ENCODE measurements at places on chromosomes 2 and 18.
A peak's percentile ranks its signal among the peaks of the same experiment; 100 is the strongest.

- no peak for DNase-seq
Measured at GRCh38 chr2:46815121-46815802, 100.3 kb downstream of the MCFD2 start.

DNA sequence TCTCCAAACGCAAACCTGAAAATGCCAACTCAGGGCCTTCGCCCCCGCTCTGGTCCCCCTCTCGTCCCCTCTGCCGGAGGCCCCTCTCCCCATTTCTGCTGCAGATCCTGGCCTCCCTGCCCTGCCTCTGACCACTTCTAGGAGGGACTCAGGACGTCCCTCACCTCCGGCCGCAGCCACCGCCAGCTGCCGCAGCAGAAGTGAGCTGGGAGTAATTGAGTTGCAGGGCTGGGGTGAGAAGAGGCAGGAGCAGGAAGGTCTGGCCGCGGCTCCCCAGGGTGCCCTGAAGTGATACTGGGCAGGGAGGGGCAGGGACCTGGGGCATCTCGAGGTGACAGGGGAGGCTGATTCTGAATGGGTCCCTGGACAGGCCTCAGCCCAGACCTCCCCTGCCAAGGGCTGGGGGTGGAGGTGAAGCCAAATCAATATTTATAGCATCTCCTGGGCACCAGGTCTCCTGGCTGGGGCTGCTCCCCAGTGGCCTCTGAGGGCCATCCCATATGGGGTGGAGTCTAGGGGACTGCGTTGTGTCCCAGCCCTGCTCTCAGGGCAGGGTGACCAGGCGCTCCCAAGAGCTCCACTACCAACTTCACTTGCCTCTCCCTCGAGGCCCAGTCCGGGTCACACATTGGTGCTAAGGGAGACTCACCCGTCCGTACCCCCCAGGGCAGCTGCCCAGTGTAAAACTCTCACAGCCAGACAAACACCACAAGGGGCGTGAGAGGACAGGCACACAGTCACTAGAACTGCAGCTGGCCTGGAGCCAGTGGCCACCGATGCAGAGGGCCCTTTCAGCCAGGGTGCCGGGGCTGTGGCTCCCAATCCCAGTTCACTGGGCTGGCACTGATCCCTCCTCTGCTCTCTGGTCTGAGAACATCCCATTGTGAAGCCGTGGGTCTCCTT lies 33.0 kb downstream of the KCNIP3 start:
- DNase-seq, result no peak

- DNase-seq, result no peak
Measured at GRCh38 chr18:12308386-12309100, 502 bp downstream of the TUBB6 start.

DNA sequence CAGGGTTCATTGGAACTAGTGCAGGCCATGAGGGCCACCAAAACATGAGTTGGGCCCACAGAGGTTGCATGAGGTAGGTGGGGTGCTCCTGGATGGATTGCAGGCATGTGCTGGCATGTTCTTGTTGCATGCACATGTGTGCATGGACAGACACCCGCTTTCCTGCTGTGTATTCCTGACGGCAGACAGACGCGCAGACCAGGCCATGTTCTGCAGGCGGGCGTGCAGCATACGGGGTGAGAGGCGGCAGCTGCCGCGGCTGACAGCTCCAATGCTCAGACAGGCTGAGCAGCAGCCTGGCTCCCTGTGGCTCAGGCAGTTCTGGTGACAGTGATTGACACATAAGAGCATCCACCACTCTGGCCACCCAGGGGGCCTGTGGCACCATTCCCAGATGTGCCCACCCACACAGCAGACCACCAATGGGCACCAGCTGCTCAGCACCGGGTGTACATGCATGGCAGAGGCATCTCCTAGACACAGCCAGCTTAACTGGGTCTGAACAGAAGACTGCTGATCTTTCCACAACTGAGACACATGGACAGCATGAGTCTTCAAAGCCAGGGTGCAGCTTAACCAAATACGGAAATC lies 21.2 kb downstream of the HS1BP3 start:
- DNase-seq, result no peak

DNA sequence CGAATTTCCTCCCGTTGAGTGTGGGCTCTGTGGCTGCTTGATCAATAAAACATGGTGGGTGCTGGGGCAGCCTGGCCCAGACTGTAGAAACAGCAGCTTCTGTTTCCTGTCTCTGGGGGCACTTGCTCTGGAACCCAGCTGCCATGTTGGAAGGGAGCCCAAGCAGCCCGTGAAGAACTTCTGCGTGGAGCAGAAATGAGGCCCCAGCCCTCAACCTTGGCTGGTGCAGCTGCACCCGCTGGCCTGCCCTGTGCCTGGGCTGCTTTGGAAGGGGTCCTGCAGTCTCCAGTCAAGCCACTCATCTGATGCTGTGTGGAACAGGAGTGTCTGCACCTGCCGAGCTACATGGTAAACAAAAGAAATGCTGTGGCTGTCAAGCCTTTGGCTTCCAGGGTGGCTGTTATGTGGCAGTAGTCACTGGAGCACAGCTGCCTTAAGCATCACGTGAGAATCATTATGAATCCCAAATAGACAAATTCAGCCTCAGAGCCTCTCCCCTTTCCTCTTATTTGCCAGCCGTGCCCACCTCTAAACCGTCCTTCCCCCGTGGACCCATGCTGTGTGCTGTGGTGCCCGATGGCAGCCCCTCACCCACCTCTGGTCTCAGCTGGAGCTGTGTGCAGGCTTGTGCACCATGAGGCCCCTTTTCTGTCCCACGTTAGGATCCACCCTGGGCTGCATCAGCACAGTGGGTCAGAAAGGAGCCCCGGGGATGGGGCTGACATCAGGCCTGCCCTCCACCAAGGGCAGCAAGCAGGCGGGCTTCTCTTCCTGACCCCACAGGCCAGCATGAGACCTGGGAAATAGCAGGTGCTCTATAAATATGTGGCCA lies 134.0 kb upstream of the HDAC4 start:
- no peak for DNase-seq

- no peak for DNase-seq
Measured at GRCh38 chr2:116979916-116980764, 834.4 kb upstream of the DDX18 start.

GRCh38 chr18:3450012-3450798 lies at the start of gene TGIF1:
TSS of gene TGIF1 (plus strand) at chr18:3450172. CDS start at chr18:3450490, 318 bp downstream.
- DNase-seq, result peak; percentile 77

DNA sequence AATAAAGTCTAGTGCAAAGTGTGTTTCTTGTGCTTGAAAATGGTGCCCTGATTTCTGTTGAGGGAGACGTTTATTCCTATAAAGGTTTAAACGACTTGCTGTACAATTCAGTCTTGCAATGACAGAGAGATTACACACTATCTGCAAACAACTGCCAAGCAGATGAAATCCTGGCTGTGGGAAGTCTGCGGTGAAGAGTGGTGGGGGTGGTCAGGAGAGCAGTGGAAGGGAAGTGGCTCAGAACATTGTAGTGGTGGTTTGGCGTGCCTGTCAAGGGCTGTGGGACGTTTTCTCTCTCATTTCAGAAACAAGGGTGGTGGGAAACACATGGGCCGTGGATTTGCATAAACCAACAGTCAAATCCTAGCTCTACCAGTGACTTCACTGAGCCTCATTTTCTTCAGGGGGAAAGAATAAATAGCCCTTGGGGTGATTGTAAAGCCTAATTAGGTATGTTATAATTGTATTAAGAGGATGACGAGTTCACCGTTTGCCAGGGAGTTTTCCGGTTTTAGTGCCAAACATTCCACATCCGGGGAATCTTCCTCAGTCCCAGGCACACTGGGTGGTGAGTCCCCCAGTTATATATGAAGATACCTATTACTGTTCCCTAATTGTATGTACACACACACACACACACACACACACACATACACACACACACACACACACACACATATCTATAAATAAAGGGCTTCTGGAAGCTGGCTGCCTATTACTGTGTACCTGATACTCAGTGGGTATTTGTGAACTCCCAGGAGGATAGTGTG lies 115.0 kb downstream of the SPTBN1 start:
- DNase-seq, result peak; percentile 66

- peak; percentile 28 for DNase-seq
Measured at GRCh38 chr2:1055014-1055595, 104.5 kb downstream of the SNTG2 start.

DNA sequence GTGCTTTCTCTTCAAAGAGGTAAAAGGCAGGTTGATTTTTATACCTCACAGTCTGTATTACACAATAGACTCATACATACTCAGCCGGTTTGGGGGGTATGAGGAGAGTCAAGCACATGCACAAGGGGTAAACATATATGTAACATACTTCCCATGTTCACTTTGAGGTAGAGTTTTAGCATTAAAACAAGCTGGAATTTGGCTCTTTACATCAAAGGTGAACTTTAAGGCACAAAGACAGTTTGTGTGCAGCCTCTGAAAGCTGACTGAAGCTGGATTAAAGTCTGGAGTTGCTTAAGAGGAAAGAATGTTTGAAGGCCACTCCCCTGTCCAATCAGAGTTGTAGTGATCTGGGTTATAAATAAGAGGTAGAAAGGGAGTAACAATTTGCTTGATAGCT lies 282.0 kb downstream of the DPP10 start:
- no peak for DNase-seq

GRCh38 chr18:57230861-57231585 lies 84.1 kb downstream of the BOD1L2 start:
- DNase-seq, result no peak

DNA sequence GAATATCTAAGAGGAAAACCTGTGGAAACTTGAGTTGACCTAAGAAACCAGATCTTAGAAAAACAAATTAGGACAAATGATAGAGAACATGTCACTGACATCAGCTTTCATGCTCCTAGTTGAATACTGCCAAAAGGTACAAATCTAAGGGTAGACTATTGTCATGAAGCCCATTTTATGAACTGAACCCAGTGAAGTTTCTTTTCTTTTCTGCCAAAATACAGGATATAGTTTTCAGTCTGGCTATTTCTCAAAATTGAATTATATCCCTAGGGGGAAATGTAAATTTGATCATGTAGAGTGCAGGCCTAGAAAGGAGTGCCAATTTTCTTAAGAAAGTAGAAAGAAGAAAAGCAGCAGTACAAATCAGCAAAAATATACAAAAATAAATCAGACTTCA lies 46.6 kb downstream of the FSIP2 start:
- no peak for DNase-seq

DNA sequence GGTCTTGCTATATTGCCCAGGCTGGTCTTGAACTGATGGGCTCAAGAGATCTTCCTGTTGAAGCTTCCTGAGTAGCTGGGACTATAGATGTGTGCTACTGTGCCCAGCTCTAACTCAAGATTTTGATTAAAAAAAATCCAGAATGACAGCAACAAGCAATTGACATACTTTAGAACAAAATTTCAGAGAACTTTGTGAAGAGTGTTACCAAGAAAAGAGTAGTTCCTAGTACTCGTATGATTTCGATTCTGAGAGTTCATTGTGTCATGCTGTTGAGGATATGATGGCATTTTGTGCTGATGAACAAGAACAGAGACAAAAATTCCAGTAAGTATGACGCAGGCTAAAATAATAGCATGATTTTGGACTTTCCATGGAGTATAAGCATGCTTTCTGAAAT lies 90.2 kb upstream of the TWSG1 start:
- DNase-seq, result no peak

DNA sequence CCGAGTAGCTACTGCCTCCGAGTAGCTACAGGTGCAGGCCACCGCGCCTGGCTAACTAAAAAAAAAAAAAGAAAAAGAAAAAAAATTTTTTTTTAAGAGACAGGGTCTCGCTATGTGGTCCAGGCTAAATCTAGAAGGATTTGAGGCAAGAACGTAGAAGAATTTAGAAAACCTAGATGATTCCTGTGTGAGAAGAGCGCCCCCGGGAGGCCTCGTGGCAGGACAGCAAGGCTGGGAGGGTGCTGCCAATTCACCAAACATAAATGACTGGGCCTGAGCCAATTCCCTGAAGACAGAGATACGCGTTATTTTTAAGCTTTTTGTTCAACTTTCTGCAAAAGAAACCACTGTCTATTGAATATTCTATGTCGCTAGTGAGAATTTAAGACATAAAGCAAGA lies 90.1 kb upstream of the TGFA start:
- DNase-seq, result peak; percentile 29

DNA sequence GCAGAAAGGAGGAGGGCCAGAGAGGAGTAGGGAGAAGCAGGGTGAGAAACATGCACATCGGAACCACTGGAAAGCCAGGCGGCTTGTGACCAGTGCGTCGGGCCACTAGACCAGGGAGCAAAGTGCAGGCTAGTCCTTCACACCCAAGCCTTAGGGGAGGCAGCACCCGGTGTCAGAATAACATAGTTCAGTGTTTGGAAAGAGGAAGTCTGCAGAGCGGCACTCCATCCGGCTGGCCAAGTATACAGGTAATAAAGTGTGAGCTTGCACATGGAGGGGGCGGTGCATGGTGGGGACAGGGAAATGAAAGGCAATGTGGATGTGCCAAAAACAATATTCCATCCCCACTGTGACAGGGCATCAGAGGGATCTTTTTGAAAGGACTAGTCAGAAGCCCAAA lies 69.7 kb downstream of the ZNF521 start:
- no peak for DNase-seq

GRCh38 chr2:67218056-67218455 lies 179.1 kb upstream of the ETAA1 start:
- DNase-seq, result no peak

- DNase-seq, result no peak
Measured at GRCh38 chr2:215811409-215812345, 201.7 kb downstream of the MREG start.

DNA sequence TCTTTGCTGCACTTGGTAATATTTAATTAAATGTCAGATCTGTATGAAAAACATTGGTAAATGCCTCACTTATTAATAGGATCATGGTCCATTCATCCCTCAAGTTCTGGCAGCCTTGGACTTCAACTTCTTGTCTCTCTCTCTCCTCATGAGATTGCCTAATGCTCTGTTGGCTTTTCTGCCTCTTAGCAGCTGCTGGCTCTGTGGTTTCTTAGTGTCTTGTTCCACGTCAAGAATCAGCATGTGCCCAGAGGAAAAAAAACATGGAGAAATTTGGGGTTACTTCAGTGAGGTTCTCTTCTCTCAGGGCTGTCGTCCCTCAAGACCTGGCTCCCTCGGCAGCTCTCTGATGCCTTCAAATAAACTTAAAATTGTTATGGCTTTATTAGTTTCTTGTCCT lies 75.4 kb downstream of the TAF4B start:
- no peak for DNase-seq

DNA sequence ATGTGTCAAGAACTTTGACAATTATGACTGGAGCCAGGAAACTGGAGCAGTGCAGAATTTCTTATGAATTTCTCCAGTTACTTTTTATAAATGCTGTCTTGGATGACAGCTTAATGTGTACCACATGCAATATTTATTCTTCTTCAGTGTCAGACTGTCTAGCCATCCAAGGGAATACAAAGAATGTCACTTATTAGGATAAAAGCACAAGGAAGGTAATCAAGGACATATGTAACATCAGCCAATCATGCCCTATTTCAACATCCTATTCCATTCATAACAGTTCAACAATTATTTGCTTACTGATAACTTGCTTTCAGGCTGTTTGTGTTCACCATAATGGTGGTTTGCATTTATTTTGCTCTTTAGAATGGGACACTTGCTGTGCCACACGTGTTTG lies 139.8 kb downstream of the OLA1 start:
- DNase-seq, result no peak

GRCh38 chr2:74261204-74261864 lies 62.9 kb downstream of the MTHFD2 start:
- peak; percentile 31 for DNase-seq
